Esophagus squamous epithelium (tissue), 5 donors: ENCODE measurements at places on chromosomes 16 and 17.
A peak's percentile ranks its signal among the peaks of the same experiment; 100 is the strongest.

GRCh38 chr17:58066401-58066800 is 16.8 kb upstream of the DYNLL2 start:
- no peak for DNase-seq

DNA sequence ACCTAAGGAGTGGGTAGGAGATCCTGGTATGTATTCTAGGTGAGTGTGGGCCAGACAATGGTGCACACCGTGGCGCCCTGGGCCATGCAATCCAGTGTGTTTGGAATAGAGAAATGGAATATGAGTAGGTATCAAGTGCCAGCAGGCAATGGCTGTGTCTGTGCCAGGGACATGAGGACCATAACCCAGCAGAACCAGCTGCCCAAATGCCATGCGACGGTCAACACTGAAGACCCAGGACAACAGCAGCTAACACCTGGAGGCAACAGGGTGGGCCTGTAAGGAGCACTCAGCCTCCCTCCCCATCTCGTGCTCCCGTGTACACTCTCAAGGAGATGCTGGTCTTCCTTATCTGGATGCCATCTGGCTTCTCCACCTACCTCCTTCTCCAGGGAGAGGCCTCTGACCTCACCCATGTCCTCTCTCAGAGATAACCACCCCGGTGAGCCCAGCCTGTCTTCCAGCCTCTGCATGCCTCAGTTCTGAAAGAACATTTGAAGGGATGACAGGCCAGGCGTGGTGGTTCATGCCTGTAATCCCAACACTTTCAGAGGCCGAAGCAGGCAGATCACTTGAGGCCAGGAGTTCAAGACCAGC is 750 bp upstream of the GSDMB start:
- DNase-seq: no peak

GRCh38 chr17:47821424-47822391 is at the start of gene OSBPL7:
TSS of gene OSBPL7 (minus strand) at chr17:47821794. CDS start at chr17:47820278, 1,516 bp downstream.
- peak; percentile 33 for DNase-seq

GRCh38 chr17:38751144-38751807 is 1.3 kb upstream of the PSMB3 start:
- no peak for DNase-seq

GRCh38 chr16:10763456-10763855 is 19.8 kb downstream of the NUBP1 start:
- no peak for DNase-seq

DNA sequence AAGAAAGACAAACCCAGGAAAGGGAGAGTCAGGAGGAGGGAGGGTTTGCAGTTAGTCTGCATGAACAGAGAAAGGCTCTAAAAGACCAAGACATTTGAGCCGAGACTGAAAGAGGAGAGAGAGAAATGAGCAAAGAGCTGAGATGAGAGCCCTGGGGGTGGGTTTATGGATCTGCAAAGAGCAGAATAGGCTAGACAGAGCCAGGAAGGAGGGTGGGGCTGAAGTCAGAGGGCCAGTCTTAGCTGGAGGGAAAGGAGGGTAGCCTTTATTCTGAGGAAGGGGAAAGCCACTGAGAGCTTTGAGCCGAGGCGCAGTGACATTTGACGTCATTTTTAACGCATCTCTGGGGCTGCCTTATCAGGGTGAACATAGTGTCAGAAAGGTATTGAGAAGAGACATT is 85.7 kb upstream of the CDH13 start:
- DNase-seq: no peak

- no peak for DNase-seq
Measured at GRCh38 chr17:76458580-76459490, 5.9 kb upstream of the UBE2O start.

DNA sequence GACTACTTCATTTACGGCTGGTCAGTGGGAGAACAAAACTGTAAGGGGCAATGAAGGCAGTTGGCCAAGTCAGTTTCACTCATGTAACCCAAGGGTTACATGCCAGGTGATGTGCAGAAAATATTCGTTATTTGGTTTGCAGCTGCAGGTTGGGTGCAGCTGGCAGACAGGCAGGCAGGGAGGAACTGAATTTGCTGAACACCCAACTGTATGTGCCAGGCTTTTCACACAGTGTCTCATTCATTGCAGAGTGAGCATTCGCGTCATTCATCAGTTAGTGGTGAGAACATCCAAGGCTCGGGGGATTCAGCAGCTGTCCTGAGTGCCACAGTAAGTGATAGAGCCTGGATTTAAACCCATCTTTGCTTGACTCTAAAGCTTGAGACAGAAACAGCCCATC is 59.7 kb downstream of the ABCC6 start:
- no peak for DNase-seq
